NCI-H774 (cell line): ENCODE measurements at places on chromosomes 3 and 15.
A peak's percentile ranks its signal among the peaks of the same experiment; 100 is the strongest.

GRCh38 chr3:9276761-9277370, 27.4 kb upstream of the SRGAP3 start:
- DNase-seq: no peak

GRCh38 chr3:135629701-135630408, 335.7 kb upstream of the PPP2R3A start:
- no peak for DNase-seq

DNA sequence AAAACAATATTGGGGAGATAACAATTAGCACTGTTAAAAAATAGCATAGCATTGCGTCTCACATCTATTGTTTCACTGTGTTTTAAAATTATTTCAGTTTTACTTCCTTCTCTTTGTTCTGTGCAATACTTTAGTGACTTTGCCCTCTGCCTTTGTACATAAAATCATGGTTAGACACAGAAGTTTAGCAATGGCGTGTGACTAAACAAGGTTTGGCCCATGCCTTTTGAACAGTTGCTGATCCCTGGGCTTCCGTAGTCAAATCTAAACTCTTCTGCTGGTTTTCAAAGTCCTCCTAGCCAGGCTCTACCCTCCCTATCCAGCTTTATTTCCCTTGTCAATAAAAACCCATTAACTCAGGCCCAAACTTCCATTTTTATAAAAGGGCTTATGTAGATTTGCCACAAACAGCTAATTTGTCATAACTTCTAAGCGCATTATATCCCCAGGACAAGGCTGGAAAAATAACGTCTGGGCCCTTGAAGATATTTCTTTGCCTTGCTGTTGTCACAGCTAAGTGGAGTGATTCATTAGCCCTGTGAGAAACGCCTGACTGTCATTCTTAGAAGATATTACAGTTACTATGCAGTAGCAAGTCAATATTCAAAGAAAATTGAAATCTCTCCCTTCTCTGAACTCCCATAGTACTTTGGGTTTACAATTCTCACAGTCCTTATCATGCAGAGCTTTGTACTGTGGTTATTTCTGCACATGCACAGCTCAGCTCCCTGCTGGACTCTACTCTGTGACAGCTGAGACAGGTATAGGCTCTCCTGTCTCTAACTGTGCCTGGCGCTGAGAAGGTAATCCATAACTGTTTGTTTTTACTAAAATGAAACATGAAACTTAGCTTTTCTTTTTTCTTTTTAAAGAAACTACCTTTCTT, 123.4 kb upstream of the SLC24A5 start:
- no peak for DNase-seq

DNA sequence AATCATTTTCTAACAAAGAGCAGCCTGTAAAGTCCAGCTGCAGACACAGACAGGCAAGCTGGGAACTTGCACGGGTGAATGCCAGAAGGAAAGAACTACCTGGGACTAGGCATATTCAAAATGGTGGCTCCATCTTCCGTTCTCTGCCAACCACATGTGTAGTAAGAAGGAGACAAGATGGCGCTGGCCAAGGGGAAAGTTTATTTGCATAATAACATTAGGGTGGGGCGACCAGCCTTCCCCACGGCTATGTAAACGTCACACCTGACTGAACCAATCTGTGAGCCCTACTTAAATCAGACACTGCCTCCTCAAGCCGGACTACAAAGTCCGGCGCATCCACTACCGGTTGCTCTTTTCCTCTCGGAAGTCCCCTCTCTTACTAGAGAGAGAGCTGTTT, 130.8 kb downstream of the SNRK start:
- DNase-seq: no peak

- no peak for DNase-seq
Measured at GRCh38 chr3:39104961-39105686, 2.3 kb downstream of the GORASP1 start.

GRCh38 chr3:126854666-126855065, 128.2 kb upstream of the PLXNA1 start:
- DNase-seq: no peak

GRCh38 chr3:119632829-119633228, 27.6 kb downstream of the POPDC2 start:
- no peak for DNase-seq

GRCh38 chr15:89114990-89115389, 26.7 kb downstream of the ABHD2 start:
- peak; percentile 87 for DNase-seq
